ENCODE measurements at places on chromosomes 13 and 19.

DNA sequence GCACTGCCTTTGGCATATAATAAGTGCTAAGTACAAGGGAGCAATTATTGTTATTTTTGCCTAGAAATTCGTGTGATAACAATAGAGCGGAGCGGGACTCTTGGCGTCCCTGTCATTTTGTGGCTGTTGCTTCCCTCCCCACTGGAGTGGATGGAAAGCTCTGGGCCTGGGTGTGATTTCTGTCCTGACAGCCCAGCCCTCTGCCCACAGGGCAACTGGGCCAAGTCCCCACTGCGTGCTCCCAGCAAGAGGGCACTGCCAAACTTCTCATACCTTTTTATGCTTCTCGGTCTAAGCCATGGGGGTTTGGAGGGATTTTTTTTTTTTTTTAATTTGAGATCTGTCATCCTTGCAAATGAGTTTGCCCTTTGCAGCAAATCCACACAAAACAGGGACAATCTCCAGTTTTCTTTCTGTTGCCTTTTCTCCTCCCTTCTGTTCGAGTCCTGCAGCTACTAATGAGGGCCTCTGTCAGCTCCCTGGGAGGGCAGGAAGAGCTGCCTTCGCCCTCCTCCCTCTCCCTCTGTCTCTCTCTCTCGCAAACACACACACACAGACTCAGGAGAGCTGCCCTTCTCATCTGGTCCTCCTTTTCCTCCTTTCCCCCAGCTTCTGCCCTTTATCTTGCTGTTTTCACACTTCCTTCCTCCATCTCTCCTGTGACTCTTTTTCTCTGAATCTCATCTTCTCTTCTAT, 103.9 kb downstream of the DNAJC15 start:
- ATAC-seq = no peak

DNA sequence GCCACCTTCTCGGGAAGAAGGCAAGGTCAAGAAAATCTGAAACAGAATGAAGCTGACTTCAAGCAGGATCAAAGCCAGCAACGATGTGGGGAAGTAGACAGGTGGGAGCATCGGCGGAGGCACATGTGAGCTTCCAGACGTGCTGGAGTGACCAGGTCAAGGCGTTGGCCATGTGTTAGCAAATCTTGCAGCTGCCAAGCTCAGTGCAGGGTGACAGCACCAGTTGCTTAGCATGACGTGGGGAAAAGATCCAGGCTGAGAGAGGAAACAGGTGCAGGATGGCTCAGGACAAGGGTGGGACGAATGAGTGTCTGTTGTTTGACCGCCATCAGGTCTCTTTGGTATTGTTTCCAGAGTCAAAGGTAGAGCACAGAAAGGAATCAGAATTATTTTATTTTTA, 92.3 kb downstream of the TNFSF13B start:
- ATAC-seq = no peak

- peak; percentile 79 for ATAC-seq
Observed at GRCh38 chr19:6125571-6125989, 9.9 kb upstream of the ACSBG2 start.

- ATAC-seq = no peak
Observed at GRCh38 chr19:56637976-56638555, 4.9 kb upstream of the SMIM17 start.

DNA sequence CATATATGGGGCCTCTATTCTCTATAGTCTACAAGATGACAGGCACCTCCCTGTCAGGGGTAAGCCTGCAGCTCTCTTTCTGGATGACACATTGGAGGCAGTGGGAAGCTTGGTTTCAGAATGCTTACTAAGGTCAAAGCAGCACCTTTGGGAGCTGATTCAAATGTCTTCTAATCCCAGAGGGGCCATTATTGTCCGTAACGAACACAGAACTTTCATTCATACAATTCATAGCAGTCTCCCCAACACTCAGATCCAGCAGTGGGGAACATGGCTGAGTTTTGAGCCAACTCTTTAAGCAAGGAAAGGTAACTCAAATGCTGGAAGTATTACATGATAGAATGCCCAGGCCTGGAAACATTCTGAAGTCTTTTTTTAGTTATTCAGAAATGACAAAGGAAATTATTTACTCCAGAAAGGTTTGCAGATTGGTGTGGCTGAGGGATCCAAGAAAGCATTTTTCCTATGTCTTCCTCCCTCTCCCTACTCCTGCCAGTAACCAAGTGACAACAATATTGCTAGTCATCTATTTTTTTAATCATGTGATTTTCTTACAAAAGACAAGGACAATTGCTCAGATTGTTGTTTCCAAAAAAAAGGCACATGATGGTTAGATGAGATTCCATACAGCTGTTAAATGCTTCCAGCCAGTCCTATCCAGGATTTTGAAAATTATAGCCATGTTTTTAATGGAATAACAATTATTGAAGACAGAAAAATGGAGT, 118.7 kb downstream of the FOXO1 start:
- ATAC-seq = peak; percentile 51

Data from stimulated activated memory B cell treated with anti-CD40 and anti-IgM and Interleukin-4, amounts not matched to agents 10 μg/mL and 1 μg/mL and 100 μg/mL, for 72 hours (primary cell).